ENCODE measurements at places on chromosomes 5 and 9.

GRCh38 chr5:61817472-61818326, 485.6 kb downstream of the ZSWIM6 start:
- DNase-seq = no peak

DNA sequence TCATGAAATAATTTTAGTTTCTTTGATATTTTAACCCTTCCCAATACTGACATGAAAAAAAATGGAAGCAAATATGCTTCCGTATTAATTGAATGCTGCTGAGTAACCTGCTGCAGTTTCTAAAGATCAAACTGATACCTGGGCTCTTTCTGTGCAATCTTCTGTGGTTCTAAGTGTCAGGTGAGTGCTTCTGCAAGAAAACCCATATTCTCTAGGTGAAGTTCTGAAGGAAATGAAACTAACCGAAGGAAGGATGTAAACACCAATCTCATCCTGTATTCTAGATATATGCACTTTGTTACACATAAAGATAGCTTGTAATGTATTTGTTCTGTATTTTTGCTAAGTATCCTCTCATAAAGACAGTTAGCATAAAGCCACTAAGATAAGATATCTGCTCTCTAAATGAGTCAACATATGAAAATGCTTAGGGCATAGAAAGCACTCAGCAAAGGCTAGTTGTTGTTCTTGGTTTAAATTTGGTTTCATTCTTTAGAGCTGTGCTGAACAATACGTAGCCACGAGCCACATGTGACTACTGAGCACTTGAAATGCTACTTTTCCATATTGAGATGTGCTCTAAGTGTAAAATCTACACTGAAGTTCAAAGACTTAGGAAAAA, 52.0 kb downstream of the ITGA2 start:
- DNase-seq = no peak

DNA sequence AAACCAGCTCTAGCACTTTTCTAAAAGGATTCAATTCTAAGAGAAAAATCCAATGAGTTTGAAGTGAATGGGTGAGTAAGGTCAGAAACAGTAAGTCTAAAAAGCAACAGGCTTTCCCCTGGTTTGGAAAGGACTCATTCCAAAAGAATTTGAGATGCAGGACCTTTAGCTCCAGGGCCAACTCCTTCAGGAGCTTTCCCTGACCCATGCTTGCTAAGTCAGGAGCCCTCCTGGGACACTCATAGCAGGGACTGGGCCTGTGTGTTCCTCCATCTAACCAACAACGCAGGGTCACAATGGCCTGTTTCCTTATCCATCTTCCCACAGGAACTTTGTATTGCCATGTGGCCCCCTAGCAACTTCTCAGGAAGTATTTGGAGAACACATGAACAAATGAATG, 198.8 kb downstream of the FRMD3 start:
- DNase-seq = no peak

DNA sequence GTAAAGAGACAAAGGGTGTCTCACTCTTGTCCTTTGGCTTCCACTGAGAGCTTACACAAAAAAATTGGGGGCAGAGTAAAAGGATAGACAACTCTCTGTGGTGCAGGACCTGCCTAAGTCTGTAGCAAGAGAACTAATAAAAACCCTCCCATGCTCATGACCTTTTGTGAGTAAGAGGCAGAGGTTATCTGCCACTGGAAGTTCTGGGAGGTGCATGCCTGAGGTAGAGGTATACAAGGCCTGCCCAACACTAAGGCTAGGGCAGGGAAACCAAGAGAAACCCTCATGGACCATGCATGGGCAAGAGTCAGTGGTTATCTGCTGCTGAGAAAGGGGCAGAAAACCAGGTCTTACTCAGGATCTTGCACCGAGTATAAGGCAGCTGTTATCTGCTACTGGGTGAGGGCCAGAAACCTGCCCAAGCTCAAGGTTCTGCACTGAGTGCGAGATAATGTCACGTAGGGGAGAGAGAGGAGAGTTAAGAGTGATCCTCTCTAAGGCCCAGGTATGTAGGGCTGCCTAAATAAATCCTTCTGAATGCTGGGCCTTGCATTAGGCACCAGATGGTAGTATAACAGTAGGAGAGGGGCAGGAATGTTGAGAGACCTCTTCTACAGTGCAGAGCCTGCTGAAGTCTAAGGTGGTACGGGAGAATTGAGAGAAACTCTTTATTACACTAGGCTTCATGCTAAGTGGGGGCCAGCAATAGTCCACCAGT, 143.4 kb downstream of the MACROH2A1 start:
- DNase-seq = no peak
